Activated CD4-positive, alpha-beta T cell treated with anti-CD3 and anti-CD28 coated beads, Interleukin-2, amount 50 U/mL, for 4 hours (primary cell): ENCODE measurements at places on chromosomes 7 and 10.

- no peak for DNase-seq
Observed at GRCh38 chr7:48224042-48224441, 52.8 kb downstream of the ABCA13 start.

DNA sequence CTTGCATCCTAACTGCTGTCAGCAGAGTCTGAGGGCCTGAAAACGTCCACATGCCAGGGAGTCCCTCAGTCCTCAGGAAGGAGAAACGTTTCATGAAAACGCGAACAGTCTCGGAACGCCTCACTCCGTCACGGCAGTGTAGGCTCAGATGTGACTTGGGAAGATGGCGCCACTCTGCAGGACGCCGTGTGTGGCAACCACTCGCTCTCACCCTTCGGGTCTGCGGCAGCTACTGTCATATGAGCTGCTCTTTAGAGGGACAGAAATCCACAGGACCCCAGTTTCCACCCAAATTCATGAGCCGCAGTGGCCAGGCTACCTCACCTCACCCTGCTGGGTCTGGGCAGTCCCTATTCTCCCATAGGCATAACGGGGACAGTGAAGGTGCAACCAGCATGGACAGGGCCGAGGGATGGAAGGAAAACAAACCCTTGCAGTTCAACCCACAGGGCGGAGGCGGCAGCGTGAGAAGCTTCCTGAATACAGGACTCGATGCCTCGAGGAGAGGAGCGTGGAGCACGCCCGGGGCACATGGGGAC is 438.3 kb downstream of the DNAJB6 start:
- no peak for DNase-seq

DNA sequence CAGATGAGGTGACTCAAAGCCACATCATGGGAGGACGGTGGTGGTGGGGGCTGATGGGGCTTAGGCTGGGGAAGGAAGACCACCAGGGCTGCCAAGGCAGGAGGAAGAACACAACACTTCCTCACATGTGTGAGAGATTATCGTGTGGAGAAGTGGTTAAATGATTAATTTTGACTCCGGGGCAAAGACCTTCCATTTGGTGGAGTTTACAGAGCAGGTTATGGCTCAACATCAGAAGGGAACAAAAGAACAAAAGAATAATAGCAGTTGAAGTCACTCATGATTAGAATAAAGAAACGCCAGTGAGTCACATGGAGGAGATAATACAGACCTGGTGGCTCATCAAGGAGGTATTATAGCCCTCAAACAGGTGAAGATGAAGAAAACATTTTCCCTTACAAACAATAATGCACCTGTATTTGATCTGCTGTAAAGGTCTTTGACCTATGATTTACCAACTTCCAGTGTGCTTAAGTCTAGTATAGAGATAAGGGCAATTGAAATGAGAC is 170.1 kb downstream of the PKD1L1 start:
- DNase-seq = no peak

GRCh38 chr7:151665368-151665767 is 145.7 kb upstream of the RHEB start:
- DNase-seq = no peak

- no peak for DNase-seq
Observed at GRCh38 chr10:11488126-11488525, 123.3 kb downstream of the USP6NL start.

DNA sequence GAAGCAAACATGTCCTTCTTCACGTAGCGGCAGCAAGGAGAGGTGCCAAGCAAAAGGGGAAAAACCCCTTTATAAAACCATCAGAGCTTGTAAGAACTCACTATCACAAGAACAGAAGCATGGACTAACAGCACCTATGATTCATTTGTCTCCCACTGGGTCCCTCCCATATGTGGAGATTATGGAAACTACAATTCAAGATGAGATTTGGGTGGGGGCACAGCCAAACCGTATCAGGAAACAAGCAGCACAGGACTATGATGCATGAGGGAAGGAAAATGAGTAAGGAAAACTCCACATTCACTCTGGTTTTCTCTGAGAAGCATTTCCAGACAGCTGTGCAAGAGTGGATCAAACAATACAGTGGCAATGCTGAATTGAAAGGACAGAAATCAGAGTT is 81.6 kb downstream of the RSU1 start:
- DNase-seq = no peak

- DNase-seq = no peak
Observed at GRCh38 chr7:881441-882234, 5.3 kb downstream of the GET4 start.

DNA sequence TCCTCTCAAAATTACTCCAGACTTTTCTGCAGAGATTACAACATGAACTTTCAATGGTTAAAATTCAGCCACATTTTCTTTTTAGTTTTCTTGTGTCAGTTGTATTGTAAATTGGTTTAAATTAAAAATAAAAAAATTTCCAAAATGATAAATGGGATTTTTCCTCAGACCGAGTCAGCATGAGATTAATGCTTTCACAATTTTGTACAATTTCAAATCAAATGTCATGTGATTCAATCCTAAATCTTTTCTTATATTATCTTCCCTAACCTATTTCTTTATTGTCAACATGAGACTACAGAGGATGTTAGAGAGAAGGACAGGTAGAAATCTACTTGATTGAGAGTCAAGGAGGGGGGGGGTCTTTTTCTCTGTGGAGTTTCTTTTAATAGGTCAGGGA is 33.7 kb downstream of the FZD1 start:
- no peak for DNase-seq

DNA sequence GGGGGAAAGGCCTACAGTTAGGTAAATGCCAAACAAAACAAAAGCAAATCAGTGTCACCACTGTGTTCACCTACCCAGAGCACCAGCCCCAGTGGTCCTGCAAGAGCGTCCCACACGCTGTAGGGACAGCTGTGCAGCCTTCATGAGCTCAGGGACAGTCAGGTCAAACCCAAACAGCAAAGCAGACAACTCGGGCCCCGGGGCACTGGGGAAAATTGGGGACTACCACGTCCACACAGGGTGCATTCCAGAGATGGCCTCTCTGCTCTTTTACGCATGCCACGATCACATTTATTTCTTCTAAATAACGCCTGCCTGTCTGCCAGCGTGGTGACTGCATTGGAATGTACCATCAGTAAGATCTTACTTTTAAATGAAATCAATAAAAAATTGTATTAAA is 21.7 kb downstream of the EBF3 start:
- no peak for DNase-seq

DNA sequence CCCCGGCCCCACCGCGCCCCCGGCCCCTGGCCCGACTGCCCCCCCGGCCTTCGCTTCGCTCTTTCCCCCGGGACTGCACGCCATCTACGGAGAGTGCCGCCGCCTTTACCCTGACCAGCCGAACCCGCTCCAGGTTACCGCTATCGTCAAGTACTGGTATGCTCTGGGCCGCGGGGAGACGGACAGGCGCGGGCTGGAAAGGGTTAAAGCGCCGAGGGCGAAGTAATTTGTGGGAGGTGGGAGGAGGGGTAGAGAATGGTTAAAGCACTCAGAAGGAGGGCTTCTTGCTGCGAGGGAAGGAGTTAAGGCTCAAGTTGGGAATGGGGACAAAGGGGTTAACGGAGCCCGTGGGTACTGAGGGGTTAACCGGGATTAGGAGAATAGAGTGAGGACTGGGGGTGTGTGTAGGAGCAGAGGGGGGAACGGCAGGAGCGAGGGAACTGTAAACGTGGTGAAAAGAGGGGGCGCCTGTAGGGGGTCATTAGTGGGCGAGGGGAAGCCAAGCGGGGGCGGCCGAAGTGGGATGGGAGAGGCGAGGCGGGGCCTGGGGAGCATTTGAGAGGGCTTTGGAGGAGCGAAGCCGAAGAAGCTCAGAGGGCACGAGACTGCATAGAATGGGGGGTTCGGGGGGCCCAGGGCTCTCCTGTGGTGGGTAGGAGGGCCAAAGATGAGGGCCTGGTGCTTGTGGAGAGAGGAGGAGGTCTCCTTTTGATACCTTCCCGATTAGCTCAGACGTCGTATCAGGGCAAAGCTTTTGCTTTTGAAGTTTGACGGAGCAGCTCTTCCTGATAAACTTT is 605 bp downstream of the SUFU start:
- peak; percentile 17 for DNase-seq

DNA sequence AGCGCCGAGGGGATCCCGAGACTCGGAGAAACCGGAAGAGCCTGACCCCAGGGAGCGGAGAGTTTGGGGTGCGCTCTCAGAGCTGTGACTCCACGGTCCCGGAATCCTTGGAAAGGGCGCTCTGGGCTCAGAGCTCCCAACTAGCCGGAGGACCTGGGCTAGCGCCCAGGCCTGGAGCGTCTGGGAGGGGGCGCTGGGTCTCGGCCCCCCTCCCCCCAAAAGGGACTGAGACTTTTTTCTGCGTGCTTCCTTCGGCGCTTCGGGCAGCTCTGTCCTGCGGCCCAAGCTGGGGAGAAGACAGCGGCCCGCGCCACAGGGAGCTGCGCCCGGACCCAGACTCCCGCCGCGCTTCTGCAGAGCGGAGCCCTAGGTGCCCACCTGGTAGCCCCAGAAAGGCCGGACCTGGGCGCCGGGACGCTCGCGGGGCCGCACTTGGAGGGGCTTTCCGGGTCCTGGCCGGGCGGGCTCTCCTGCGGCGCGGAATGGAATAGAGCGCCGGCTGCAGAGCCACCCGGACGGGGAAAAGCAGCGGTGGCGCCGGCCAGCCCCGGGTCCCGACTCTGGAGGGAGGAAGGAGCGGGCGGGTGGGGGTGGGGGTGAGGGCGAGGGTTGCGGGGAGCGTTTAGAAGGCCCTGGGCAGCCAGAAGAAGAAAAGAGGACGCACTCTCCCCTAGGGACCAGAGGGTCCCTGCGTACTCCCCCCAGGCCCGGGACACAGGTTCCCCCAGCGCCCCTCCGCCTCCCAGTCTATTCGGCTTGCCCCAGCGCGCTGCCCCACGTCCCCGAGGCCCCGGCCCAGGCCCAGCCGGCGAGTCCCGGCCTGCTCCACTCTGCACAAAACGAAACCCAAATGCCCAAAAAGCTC is 4.7 kb downstream of the ZNF503 start:
- no peak for DNase-seq

- DNase-seq = no peak
Observed at GRCh38 chr10:7412928-7413282, 2.1 kb upstream of the SFMBT2 start.

DNA sequence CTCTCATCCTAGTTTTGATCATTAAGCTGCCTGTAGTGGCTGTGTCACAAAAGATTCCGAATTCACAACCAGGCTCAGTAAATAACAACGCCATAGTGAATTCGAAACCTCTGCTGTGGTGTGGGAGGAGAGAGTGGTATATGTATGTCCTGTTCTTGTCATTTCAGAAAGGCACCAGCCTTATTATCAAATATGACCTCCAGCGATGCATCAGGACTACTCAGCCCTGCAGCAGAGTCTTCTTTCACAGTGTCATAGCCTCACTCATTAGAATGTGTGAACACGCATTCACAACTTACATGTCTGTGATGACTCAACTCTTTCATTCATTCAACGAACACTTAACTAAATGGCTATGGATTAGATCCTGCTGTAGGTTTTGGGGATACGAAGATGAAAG is 15.3 kb downstream of the AOC1 start:
- no peak for DNase-seq
